ENCODE measurements at places on chromosomes 7 and 10. TPM values are rescaled to one million over a fixed set of nuclear protein-coding genes. Genes with fewer than 3 reads are reported as not detected.

- H3K36me3 ChIP-seq = no peaks in the 10 kb centered on the region
- DNase-seq = no peak
- peaks cover 17% of the 10 kb centered on the region for H3K4me1 ChIP-seq
- H3K4me3 ChIP-seq = no peak overlapping the region
- no peak overlapping the region for H3K27ac ChIP-seq
Observed at GRCh38 chr10:124961248-124961570, 19.3 kb downstream of the ZRANB1 start.

DNA sequence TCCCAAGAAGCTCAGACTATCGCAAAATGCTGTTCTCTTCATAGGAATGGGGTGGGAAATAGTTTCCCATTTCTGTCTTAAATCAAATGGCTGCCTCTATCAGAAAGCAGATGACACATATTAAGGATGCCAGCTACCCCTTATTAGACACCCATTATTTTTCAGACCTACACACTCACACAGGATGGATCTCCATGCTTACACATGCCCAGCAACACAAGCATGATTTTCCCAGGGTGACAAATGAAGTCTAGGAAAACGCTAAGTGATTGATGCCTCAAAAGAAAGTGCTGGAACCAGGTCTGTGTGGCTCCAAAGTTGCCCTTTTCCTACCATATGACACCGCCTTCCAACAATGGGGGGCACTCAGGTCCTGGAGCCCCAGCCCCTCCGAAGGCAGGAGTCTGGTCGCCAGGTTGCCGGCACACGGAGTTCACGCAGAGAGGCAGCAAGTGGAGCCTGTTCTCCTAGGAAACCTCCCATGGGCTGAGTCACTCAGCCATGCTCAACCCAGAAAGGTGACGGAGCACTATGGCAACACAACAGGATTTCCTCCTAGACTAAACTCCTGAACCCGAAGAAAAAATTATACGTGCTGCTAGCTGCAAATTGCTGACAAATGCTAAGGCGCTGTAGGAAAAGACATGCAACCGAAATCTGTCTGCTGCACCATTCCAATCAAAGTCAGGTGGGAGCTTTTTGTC, 19.8 kb downstream of the VOPP1 start:
- no peak overlapping the region for H3K4me3 ChIP-seq
- no peak for DNase-seq
- peaks cover 87% of the 10 kb centered on the region for H3K4me1 ChIP-seq
- no peaks in the 10 kb centered on the region for H3K36me3 ChIP-seq
- H3K27ac ChIP-seq = no peak overlapping the region

GRCh38 chr10:102311025-102311420, 65.7 kb downstream of the GBF1 start:
- H3K4me3 ChIP-seq = no peak overlapping the region
- no peak for DNase-seq
- no peaks in the 10 kb centered on the region for H3K36me3 ChIP-seq
- H3K4me1 ChIP-seq = peaks cover 52% of the 10 kb centered on the region

GRCh38 chr7:141281311-141281710, 207.4 kb downstream of the TMEM178B start:
- H3K36me3 ChIP-seq = no peaks in the 10 kb centered on the region
- peaks cover 17% of the 10 kb centered on the region for H3K4me1 ChIP-seq
- H3K27me3 ChIP-seq = peaks cover 3% of the 10 kb centered on the region
- no peak for DNase-seq
- H3K27ac ChIP-seq = no peak overlapping the region

SPDYE1 gene
- polyA plus RNA-seq = not detected

NUDCD3 gene
- polyA plus RNA-seq = 56.3 TPM

DNA sequence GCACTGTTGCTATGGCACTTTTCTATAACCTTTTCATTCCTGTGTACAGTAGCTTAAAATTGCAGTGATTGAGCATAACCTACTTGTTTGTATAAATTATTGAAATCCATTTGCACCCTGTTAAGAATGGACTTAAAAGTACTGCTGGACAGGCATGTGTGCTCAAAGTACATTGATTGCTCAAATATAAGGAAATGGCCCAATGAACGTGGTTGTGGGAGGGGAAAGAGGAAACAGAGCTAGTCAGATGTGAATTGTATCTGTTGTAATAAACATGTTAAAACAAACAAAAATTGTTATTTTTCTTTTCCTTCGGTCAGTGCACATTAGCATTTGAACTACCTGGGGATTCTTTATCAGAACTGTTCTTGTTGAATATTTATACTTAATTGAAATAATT, 57.1 kb upstream of the BAMBI start:
- H3K36me3 ChIP-seq = peaks cover 10% of the 10 kb centered on the region
- H3K4me3 ChIP-seq = no peak overlapping the region
- no peak for DNase-seq
- peaks cover 28% of the 10 kb centered on the region for H3K4me1 ChIP-seq
- H3K27ac ChIP-seq = peak overlapping the region; percentile 47
- peaks cover 4% of the 10 kb centered on the region for H3K27me3 ChIP-seq

EPO gene
- not detected for polyA plus RNA-seq

DNA sequence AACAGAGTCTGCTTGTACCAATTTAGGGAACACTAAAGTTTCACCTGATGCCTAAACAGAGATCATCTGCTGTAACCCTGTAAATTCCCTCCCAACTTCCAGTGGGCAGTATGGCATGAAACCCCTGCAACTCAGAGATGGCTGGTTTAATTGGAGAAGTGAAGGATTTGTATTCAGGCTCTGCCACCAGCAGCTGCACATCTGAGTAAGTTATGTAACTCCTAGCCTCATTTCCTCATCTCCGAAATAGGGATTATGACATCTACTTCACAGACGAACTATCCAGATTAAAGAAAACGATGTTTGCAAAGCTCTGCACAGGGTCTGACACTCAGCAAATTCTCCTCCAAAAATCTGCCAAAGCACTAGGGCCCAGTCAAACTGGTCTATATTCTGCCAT, 493.0 kb downstream of the KCNMA1 start:
- no peaks in the 10 kb centered on the region for H3K36me3 ChIP-seq
- H3K27ac ChIP-seq = no peak overlapping the region
- no peak for DNase-seq
- peaks cover 6% of the 10 kb centered on the region for H3K27me3 ChIP-seq

GRCh38 chr10:94235461-94235860, 127.3 kb downstream of the NOC3L start:
- H3K4me3 ChIP-seq = no peak overlapping the region
- H3K27ac ChIP-seq = no peak overlapping the region
- H3K4me1 ChIP-seq = no peaks in the 10 kb centered on the region
- no peak for DNase-seq
- peaks cover 2% of the 10 kb centered on the region for H3K27me3 ChIP-seq

TSPAN33 gene
- polyA plus RNA-seq = 6.2 TPM

DNA sequence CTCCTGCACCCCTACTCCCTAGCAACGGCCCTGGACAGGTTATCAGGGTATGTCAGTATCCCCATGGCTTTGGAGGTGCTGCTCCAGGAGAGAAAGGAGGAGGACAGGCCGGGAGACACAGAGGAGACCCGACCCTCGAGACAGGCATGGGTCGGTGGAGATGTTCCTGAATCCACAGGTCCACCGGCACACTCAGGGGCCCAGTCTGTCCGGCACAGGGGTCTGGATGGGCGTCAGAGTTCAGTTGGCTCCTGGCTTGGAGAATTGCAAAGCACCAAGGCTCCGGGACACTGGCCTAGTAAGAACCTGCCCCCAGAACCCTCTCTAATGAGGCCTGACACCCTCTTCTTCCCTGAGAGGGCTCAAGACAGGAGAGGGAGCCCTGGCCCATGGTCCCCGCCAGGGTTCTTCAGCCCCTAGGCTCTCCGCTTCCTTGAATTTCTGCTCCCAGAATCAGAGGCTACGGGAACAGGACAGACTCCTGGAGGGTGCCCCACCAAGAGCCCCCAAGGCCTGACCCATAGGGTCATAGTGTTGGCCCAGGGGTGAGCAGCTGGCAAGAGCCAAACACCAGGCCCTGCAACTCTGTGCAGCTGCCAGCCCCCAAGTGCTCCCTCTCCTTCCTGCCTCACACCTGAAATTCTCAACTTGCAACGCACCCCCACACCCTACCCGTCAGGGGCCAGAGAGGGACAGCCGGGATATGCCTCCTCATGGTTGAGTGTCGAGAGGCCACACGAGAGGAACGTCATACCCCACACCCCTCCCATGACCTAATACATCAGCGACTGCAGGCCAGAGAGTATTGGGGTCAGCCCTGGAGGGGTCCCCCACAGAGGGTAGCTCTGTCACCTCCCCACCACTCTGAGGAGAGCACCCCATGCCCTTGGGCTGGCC, 5.5 kb upstream of the IRF5 start:
- peaks cover 3% of the 10 kb centered on the region for H3K36me3 ChIP-seq
- H3K4me1 ChIP-seq = peaks cover 16% of the 10 kb centered on the region
- H3K4me3 ChIP-seq = no peak overlapping the region
- no peak for DNase-seq

STEAP1B gene
- polyA plus RNA-seq = not detected

C10orf53 gene
- not detected for polyA plus RNA-seq

DNA sequence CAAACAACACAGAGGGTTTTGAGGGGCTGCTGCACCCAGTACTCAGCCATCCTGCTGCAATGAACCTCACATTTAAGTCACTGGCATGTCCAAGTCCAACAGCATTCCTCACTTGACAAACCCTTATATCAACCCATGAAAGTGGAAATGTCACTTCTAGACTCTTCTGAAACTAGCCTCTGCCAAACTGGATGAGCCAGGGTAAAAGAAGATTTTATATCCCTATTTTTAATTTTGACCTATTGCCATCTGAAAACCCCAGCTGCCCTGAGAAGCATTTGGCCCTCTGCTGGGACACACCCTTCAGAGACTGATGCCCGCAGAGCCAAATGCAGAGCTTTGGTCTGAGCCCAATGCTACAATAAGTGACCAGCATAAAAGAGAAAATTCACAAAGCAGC, 201.1 kb downstream of the ANK3 start:
- no peak overlapping the region for H3K27ac ChIP-seq
- DNase-seq = no peak
- peaks cover 11% of the 10 kb centered on the region for H3K36me3 ChIP-seq
- no peaks in the 10 kb centered on the region for H3K4me1 ChIP-seq
- peaks cover 2% of the 10 kb centered on the region for H3K27me3 ChIP-seq

- DNase-seq = no peak
- H3K36me3 ChIP-seq = peaks cover 7% of the 10 kb centered on the region
- H3K4me3 ChIP-seq = no peak overlapping the region
- peaks cover 39% of the 10 kb centered on the region for H3K4me1 ChIP-seq
- peaks cover 9% of the 10 kb centered on the region for H3K27me3 ChIP-seq
Observed at GRCh38 chr7:140695381-140695780, 1.1 kb upstream of the NDUFB2 start.

ITGB8 gene
- not detected for polyA plus RNA-seq

DNA sequence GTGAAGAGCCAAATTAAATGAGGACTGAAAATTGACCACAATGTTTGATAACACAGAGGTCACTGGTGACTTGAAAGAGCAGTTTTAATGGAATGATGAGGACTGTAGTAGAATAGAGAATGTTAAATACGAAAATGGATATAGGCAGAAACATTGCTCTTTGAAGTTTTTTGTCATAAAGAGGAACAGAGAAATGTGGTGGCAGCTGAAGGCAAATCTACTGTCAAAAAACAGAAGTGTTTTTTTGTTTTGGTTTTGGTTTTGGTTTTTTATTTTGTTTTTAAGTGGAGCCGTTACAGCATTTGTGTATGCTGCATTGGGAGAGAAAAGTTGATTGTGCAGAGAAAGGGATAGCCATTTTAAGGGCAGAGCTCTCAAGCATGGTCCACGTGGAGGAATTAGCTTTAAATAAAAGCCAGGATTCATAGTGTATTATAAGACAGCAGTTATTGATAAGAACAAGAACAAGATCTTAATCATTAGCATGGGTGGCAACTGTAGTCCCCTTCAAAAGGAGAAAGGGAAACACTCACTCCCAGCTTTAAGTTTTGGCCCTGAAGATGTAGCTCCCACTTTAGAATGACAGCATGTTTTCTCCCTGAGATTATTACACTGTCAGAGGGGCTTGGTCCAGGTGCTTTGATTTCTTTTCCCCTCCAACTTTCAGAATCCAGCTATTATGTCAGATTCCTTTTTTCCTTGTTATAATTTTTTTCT, 156.7 kb upstream of the BET1 start:
- H3K27me3 ChIP-seq = peaks cover 2% of the 10 kb centered on the region
- no peak for DNase-seq
- H3K4me3 ChIP-seq = peak overlapping the region; percentile 65
- peak overlapping the region; percentile 1 for H3K27ac ChIP-seq

DNA sequence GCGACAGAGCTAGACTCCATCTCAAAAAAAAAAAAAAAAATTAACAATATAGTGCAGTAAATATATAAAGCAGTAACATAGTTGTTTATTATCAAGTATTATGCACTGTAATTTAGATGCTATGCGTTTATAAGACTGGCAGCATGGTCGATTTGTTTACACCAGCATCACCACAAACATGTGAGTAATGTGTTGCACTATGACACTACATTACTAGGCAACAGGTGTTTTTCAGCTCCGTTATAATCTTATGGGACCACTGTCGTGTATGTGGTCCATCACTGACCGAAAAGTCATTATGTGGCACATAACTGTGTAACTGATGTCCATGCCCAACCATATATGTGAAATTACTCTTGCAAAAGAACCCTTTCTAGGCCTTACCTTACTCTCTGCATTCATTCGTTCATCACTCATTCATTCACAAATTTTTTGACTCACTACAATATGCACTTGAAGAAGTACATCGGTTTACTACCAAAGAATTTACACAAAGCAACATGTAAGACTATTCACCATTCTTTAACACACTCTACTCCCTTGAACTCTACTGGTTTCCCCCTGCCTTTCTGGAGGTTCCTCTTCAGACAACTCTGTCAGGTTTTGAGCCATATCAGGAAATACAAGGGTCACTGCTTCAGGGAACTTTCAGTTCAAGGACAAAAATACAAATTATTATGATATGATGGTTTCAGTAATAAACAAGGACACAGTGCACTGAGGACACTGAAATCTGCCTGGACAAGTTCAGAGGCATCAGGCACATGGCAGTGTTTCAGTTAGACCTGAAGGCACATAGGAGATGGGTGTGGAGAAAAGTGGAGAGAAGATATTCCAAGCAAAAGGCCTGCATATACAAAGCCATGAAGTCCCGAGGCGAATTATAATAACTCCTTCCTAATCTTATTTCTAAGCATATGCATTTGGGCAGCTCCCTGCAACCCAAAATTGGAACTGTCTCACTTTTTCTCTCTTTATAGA, 17.4 kb downstream of the ITGB1 start:
- no peak overlapping the region for H3K27ac ChIP-seq
- H3K36me3 ChIP-seq = peaks cover 10% of the 10 kb centered on the region
- H3K4me3 ChIP-seq = no peak overlapping the region
- no peaks in the 10 kb centered on the region for H3K27me3 ChIP-seq
